ENCODE measurements at places on chromosomes 12 and 14.

DNA sequence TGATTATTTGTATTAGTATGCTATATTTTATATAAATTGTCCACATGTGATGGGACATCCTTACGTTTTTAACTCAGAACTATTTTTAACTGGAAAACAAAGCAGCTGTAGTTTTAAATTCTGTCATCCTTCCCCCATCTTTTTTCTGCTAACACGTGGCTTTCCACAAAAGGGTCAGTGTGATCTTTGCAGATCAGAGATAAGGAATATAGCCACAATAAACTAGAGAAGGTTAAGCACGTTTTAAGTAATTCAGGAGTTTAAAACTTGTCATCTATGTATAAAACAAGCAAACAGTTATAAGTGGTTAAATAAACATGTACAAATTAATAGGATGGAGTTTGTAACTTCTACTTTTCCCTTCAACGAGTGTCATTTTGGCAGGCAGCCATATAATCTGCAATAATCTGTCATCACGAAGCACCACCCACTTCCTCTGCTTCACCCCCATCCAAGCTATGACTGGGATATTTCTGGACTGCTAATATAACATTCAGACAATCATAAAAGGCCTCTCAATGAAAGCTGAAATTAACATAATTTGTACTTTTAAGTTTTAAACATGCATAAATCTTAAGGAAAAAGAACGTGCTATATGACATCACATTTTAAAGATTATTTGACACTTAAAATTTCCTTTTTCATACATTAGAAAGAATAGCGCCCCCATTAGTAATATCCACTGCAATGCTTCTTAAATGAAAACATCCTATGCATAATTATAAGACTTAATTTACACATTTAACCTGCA lies 15.3 kb downstream of the TAOK3 start:
- no peak for DNase-seq

GRCh38 chr12:128180166-128180565 lies 86.8 kb upstream of the TMEM132C start:
- no peak for DNase-seq

DNA sequence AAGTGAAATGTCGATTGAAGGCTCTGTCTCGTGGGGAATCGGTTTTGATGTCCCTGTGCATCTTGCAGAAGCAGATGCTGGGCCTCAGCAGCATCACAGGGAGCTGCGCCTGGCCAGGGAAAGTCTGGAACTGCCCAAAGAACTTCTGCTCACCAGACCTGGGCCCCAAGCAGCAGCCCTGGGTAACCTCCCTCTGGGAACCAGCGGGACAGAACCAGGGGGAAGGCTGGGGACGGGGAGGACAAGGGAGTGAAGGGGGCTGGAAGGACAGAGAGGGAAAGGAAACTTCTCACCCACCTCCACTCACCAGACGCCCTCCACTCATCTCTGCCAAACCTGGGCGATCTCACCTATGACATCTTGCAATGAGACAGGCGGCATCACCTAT lies 26.8 kb upstream of the C14orf180 start:
- no peak for DNase-seq

GRCh38 chr12:5438671-5439200 lies 6.8 kb downstream of the NTF3 start:
- no peak for DNase-seq

Measured in fibroblast of skin of left quadriceps (primary cell).